ENCODE measurements at places on chromosomes 3 and 15.

GRCh38 chr3:74263031-74263430 lies 351.4 kb downstream of the CNTN3 start:
- no peaks in the 10 kb centered on the region for H3K27me3 ChIP-seq
- no peak overlapping the region for H3K27ac ChIP-seq
- no peak overlapping the region for H3K4me3 ChIP-seq
- H3K36me3 ChIP-seq: peaks cover 1% of the 10 kb centered on the region
- peaks cover 5% of the 10 kb centered on the region for H3K4me1 ChIP-seq

DNA sequence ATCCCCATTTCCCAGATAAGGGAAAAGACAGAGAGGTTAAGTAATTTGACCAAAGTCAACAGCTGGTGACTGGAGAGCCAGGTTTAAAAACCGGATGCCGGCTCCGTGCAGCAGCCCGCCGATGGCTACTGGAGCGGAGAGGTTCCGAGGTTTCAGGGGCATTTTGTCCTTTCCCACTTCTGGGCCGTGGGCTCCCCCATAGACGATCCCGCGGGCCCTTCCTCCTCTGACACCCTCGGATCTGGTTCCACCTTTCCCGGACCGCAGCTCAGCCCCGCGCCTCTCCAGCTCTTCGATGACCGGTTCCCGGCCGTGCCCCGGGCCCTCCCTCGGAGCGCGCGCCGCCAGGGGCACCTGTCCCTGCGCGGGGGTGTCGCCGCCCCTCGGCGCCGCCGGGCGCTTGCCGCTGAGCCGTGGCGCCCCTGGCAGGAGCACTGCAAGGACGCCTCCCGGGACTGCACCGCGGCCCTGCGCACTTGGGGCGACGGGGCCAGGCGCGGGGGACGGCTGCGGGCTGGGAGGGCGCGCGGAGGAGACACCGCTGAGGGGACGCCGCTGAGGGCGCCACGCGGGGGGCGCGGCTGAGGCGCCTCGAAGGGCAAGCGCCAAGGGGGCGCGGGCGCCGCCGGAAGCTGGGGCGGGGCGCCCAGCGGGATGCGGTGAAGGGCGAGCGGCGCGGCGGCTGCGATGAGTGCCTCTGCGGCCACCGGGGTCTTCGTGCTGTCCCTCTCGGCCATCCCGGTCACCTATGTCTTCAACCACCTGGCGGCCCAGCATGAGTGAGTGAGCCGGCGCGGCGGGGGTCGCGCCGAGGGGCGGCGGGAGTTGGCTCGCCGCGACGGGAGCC lies at the start of gene TM6SF1:
TSS of gene TM6SF1 (plus strand) at position 652 of the 847 bp plus-strand sequence. CDS start at position 688, 36 bp downstream.
- no peaks in the 10 kb centered on the region for H3K36me3 ChIP-seq
- peak; percentile 35 for DNase-seq
- H3K27ac ChIP-seq: peak within 1 kb of the TSS; percentile 42
- peaks cover 2% of the 10 kb centered on the region for H3K4me1 ChIP-seq
- H3K4me3 ChIP-seq: peak within 1 kb of the TSS; percentile 73

- H3K4me3 ChIP-seq: no peak overlapping the region
- peaks cover 4% of the 10 kb centered on the region for H3K4me1 ChIP-seq
- no peak overlapping the region for H3K27ac ChIP-seq
- no peak for DNase-seq
Measured at GRCh38 chr3:133944641-133945380, 49.1 kb upstream of the RAB6B start.

DNA sequence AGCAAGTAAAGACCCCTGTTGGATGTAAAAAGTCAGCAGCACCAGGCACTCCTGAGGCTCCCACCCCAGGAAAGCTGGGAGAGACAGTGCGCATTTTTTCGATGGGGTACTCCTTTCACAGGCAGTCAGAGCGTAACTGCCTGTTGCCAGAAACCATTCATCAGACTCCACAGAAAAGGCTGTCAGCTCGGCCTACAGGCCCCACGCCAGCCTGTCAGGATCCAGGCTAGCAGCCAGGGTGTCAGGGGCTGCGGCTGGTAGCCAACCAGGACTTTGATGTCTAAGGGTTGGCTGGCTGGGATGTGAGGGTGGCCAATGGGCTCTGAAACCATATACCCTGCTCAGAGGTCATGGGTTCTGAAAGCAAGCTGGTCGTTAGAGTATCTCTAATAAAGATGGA lies 164.5 kb downstream of the WNT5A start:
- H3K27ac ChIP-seq: no peak overlapping the region
- no peak overlapping the region for H3K4me3 ChIP-seq
- no peaks in the 10 kb centered on the region for H3K4me1 ChIP-seq
- H3K36me3 ChIP-seq: no peaks in the 10 kb centered on the region

GRCh38 chr3:175571096-175571495 lies 712.0 kb downstream of the NAALADL2 start:
- no peaks in the 10 kb centered on the region for H3K36me3 ChIP-seq
- DNase-seq: no peak

DNA sequence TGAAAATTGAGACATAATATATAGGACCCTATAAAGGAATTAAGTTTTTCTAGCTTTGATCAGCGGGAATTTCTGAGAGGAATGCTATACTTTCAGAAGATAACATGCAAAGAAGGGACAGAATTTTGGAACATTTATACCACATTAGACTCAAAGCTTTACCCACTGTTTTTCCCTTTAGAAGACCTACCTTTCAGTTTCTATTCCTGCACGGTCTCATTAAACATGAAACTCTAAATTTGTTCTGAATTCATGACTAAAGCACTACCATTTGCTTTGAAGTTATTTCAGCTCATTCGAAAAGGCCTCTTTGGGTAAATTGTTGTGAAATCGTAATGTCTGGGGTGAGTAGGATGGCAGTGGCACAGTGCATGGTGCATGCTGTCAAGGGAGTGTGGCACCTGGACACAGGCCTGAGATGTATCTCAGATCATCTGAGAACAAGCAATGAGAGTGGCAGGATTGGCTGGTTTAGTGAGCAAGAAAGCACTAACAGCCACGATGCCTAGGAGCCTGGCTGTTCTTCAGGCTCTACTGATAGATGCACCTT lies 42.5 kb downstream of the CHCHD4 start:
- no peaks in the 10 kb centered on the region for H3K4me1 ChIP-seq
- DNase-seq: no peak
- no peak overlapping the region for H3K27ac ChIP-seq
- H3K36me3 ChIP-seq: no peaks in the 10 kb centered on the region
- H3K27me3 ChIP-seq: no peaks in the 10 kb centered on the region
- no peak overlapping the region for H3K4me3 ChIP-seq

DNA sequence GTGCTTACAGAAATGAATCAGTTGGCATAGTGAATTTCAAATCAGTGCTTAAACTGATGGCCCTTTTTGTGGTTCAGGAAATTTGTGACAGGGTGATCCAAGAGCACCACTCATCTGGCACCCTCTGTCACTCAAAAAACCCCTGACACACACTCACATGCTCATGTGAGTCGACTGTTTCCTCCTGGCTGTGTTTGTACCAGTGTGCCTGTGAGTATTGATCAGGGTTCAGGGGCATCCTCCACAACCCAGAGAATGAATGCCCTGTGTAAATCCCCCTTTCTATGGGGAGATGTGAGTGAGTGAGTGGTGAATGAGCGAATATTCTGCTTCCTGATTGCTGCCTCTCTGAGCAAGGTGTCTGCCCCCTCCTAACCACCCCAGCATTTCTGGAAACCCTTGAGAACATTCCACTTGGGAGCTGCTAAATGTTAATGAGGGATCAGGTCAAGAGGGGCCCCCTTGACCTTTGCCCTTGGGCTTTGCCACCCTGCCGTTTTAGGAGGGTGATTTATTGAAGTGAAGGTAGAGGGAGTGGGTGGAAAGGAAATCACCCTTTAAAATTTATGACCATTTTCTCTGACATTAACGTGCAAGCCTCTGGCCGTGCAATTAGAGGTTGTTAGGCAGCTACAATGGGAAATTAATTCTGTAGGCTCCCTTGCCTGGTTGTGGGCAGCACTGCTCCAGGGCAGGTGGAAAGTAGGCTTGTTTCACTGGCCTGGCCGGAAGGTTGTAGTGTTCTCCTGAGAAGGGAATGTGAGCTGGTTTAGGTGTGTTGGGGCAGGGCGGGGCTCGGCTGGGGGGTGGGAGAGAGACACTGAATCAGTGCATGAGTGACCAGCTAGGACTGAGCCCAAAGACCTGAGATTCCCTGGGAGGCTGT lies 87.2 kb downstream of the SLCO3A1 start:
- no peak overlapping the region for H3K4me3 ChIP-seq
- peaks cover 14% of the 10 kb centered on the region for H3K4me1 ChIP-seq
- DNase-seq: no peak
- H3K27me3 ChIP-seq: peaks cover 9% of the 10 kb centered on the region
- no peaks in the 10 kb centered on the region for H3K36me3 ChIP-seq

- H3K27me3 ChIP-seq: peaks cover 42% of the 10 kb centered on the region
- DNase-seq: no peak
Measured at GRCh38 chr15:89446255-89446891, 50.0 kb downstream of the RHCG start.

DNA sequence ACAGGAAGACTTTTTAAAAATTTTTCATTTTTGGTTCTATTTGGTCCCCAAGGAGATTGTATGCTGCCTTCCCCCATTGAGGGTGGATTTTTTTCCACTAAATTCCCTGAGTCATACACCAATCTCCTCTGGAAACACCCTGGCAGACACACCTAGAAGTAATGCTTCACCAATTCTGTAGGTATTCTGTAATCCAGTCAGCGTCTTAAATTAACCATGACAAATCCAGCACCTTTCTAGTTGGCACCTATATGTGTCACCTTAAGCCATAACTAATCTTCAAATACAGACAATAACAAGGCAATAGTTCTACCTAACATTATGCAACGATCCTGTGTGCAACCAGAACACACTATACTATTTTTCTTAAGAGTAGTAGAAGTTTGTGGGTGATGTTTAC lies 459.1 kb upstream of the NDN start:
- H3K27me3 ChIP-seq: no peaks in the 10 kb centered on the region
- H3K36me3 ChIP-seq: no peaks in the 10 kb centered on the region
- no peaks in the 10 kb centered on the region for H3K4me1 ChIP-seq
- no peak for DNase-seq
- H3K4me3 ChIP-seq: no peak overlapping the region

- no peak overlapping the region for H3K27ac ChIP-seq
- no peak for DNase-seq
Measured at GRCh38 chr15:74041311-74041756, 41.0 kb downstream of the GOLGA6A start.

DNA sequence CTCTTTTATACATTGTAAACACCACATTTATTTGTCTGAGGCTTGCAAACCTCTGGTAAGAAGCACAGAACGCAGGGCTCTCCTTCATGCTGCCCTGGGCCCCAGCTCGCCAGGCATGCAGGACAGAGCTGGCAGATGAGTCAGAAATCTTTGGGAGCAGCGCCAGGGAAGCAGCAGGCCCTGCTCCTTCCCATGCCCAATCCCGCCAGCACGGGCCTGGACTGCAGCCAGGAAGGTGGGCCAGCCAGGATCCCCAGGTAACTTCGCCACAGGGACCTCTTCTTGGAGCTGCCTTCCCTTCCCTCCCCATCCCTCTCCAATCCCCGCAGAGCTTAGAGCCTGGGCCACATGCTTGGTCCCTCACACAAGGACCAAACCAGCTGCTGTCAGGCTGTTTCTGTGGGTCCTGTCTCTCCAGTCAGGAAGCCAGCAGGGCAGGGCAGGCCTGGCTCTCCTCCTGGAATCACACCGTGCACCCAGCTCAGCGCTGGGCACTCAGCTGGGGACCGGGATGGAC lies 8.8 kb downstream of the STOML1 start:
- peaks cover 1% of the 10 kb centered on the region for H3K4me1 ChIP-seq
- peaks cover 3% of the 10 kb centered on the region for H3K27me3 ChIP-seq
- no peak overlapping the region for H3K27ac ChIP-seq
- DNase-seq: no peak
- no peaks in the 10 kb centered on the region for H3K36me3 ChIP-seq

DNA sequence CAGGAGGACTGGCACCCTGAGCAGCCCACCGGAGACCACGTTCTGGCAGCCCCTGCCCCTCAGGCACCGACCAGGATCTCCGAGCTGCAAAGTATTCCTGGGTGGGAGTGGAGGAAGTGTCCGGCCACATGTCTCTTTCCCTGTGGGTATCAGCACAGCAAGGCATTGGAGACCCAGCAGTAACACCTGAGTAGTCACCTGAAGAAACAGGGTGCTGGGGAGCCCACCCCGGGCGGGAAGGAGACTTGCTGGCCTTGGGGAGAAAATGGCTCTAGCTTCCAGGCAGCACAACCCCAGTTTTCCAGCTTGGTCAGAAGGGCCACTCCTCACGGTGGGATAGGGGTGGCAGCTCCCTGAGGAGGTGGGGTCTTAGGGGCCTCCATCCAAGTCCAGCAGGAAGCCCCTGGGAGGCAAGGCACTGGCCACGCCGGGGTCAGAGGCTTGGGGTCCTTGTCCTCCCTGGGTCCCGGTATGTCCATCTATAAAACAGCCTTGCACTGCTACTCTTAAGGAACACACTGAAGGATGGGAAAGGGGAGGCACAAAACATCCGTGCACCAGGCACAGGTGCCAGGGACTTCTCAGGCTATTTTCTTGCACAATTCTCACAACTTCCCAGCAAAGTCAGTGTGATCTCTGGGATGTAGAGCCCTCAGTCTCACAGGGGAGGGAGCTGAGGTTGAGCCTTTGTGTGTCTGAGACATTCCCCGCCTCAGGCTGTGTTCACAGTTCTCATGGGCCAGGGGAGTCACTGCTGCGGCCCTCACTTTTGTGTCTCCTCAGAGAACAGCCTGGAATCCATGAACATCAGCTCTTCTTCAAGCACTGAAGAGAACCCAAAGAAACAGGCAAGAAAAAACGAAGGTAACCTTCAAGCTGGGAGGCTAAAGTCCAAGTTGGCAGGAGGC lies 11.9 kb downstream of the CFAP100 start:
- H3K27ac ChIP-seq: no peak overlapping the region
- no peaks in the 10 kb centered on the region for H3K4me1 ChIP-seq
- no peaks in the 10 kb centered on the region for H3K36me3 ChIP-seq
- no peak overlapping the region for H3K4me3 ChIP-seq
- DNase-seq: no peak
- peaks cover 13% of the 10 kb centered on the region for H3K27me3 ChIP-seq

DNA sequence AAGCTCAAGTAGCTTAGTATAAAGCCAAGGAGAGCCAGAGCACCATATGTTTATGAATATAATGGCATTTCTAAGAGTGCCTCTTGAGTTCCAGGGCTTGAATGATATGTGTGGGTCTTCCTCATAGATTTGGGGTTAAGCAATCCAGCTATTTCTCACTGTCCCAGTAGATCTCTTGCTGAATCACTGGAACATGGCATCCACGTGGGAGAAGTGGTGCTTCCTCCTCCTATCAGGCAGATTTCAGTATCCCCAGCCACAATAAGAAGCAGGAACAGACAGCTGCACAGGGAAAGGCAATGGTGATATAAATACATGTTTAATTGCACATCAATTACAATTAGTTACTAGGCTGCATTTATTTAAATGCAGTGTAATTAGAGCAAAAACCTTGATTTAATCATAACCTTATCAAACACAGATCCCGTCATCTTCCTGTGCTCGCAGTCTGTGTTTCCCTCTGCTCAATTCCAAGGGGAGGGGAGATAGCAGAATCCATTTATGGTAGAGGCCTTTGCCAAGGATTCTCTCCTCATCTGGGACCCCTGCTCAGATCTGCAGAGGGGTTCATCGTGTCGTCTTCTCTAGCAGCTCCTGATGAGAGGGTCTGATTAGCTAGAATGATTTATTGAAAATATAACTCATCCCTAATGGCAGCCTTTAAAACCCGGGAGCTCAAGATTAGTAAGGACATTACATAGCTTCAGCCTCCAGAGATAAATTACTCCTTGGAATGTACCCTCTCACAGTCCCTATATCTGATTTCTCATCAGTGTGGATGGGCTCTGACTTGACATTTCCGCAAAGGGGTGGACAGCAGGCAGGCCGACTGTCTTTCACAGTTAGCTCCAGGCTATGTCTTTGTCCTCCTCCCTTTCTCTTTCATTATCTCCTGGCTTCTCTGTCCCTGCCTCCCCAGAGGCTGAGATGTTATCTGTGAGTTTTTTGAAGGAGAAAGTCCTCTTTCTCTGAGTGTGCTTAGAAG lies 775.9 kb downstream of the AGBL1 start:
- no peaks in the 10 kb centered on the region for H3K4me1 ChIP-seq
- H3K27ac ChIP-seq: no peak overlapping the region

- no peaks in the 10 kb centered on the region for H3K27me3 ChIP-seq
- H3K36me3 ChIP-seq: no peaks in the 10 kb centered on the region
Measured at GRCh38 chr3:40980467-40980866, 218.8 kb upstream of the CTNNB1 start.

All from progenitor cell of endocrine pancreas (in vitro differentiated cells).